Stimulated activated CD8-positive, alpha-beta memory T cell treated with anti-CD3 and anti-CD28 coated beads, Interleukin-4, amount 100 ng/mL, for 48 hours (primary cell): ENCODE measurements at places on chromosomes 12 and 14.

- DNase-seq, result no peak
Observed at GRCh38 chr12:54356951-54357356, 7.3 kb downstream of the GPR84 start.

GRCh38 chr14:96274543-96274942, 18.5 kb downstream of the BDKRB1 start:
- DNase-seq, result no peak

DNA sequence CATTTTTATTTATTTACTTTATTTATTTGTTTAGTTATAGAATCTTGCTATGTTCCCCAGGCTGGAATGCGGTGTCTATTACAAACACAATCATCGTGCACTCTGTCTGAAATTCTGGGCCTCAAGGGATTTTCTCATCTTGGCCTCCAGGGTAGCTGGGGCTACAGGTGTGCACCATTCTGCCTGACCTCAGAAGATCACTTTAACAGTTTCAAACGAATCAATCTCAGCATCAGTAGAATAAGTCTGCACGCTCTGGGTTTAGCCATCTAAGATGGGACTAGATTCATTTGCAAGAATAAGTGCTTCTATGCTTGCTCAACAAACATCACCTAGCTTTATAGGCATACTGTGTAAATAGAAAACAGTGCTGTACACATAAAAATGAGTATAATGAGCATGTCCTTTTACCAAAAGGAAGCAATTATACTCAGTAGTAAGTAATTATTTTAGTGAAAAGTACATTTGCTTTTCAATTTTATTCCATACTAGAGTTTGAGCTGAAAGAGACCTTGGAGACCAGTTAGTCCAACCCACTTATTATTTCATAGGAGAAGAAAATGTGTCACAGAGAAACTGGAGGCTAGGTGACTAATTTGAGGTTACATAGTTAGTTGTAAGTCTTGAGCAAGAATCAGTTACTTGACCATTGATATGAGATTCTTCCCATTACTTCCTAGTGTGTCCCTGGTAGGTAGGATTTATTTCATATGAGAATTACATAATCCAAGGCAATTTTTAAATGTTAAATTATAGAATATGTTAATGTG, 456.5 kb upstream of the LMO3 start:
- no peak for DNase-seq

- peak; percentile 75 for DNase-seq
Observed at GRCh38 chr14:77208291-77208978, 26.8 kb downstream of the TMEM63C start.

GRCh38 chr14:35932659-35933159, 106.6 kb downstream of the BRMS1L start:
- peak; percentile 54 for DNase-seq

- DNase-seq, result no peak
Observed at GRCh38 chr12:99732131-99732530, 84.6 kb downstream of the GARIN6 start.

GRCh38 chr14:30988509-30988908, 36.9 kb upstream of the AP4S1 start:
- no peak for DNase-seq

DNA sequence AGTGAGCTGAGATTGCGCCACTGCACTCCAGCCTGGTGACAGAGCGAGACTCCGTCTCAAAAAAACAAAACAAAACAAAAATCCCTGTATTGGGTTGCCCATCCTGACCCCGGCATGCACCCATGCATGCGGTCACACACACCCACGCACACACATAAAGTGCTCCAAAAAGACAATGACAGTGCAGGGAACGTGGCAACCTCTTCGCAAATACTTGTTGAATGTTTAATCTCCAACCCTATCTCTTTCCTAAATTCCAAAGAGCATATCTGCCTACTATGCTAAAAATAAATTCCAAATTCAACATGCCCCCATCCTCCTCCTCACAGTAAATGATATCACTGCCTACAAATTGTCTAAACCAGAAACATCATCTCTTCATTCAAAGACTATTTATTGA, 13.5 kb downstream of the SLC7A7 start:
- DNase-seq, result no peak

GRCh38 chr12:10361084-10361483, 28.8 kb downstream of the KLRK1 start:
- no peak for DNase-seq

- no peak for DNase-seq
Observed at GRCh38 chr12:3420693-3421092, 70.3 kb upstream of the PRMT8 start.

GRCh38 chr14:85071447-85071846, 458.5 kb upstream of the FLRT2 start:
- no peak for DNase-seq

- DNase-seq, result no peak
Observed at GRCh38 chr12:66901138-66901932, 222.5 kb upstream of the GRIP1 start.

- DNase-seq, result no peak
Observed at GRCh38 chr14:56115334-56115870, 2.8 kb upstream of the PELI2 start.

DNA sequence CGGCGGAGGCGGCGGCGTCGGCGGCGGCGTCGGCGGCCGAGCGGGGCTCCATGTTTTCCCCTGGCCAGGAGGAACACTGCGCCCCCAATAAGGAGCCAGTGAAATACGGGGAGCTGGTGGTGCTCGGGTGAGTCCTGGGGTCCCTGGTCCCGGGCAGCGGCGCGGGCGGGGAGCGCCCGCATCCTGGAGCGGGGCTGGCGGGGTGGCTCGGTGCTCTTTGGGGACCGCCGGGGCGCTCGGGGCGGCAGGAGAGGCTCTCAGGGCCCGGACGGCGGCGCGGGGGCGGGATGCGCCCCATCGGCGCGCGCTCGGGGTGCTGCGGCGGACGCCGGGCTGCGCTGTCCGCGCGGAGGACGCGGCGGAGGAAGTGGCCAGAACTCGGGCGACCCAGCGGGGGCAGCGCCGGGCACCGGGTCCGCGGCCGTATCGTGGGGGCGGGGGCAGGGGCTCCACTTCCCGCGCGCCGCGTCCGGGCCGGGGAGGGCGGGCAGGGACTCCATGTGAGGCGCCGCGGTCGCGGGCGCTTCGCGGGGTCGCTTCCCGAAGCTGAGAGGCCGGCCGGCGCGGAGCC, 485 bp downstream of the PELI2 start:
- peak; percentile 39 for DNase-seq

- no peak for DNase-seq
Observed at GRCh38 chr12:47725893-47726292, 603 bp upstream of the ENDOU start.

- DNase-seq, result no peak
Observed at GRCh38 chr14:24232645-24233537, at the start of gene GMPR2. GMPR2 (plus strand) TSS chr14:24232929; CDS start chr14:24233254, 325 bp downstream.

- peak; percentile 74 for DNase-seq
Observed at GRCh38 chr12:92928421-92928961, 604 bp downstream of the EEA1 start.

DNA sequence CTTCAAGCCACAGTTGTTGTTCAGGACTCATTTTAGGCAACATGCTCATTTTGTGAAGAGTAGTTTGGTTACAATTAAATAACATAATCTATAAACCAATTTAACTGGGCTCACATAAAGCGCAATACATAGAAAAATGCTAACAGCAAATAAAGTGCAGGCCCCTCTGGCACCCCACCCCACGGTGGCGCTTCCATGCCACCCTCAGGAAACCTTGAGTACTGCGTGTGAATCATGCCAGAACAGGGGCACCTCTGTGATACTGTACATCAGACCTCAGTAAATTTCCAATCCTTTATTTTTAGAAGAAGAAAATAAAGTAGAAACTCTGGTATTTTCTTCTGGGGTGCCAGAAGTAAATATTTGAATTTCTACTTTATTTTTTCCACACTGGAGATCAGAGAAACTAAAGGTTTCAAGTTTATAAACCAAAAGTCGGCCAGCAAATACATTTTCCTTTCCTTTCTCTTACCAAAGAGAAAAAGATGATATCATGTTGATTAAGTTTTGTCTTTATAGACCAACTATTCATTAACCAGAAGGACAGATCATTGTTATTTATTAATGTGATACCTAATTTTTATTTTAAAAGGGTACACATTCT, 316.8 kb downstream of the PAWR start:
- peak; percentile 50 for DNase-seq

- no peak for DNase-seq
Observed at GRCh38 chr12:89405626-89406345, 53.5 kb upstream of the DUSP6 start.

GRCh38 chr14:56181681-56182085, 63.5 kb downstream of the PELI2 start:
- DNase-seq, result no peak

- DNase-seq, result no peak
Observed at GRCh38 chr14:38127356-38127755, 80.3 kb upstream of the SSTR1 start.

GRCh38 chr14:104091927-104092771, 6.6 kb downstream of the ASPG start:
- no peak for DNase-seq
